ENCODE measurements at places on chromosomes 2 and 18.

DNA sequence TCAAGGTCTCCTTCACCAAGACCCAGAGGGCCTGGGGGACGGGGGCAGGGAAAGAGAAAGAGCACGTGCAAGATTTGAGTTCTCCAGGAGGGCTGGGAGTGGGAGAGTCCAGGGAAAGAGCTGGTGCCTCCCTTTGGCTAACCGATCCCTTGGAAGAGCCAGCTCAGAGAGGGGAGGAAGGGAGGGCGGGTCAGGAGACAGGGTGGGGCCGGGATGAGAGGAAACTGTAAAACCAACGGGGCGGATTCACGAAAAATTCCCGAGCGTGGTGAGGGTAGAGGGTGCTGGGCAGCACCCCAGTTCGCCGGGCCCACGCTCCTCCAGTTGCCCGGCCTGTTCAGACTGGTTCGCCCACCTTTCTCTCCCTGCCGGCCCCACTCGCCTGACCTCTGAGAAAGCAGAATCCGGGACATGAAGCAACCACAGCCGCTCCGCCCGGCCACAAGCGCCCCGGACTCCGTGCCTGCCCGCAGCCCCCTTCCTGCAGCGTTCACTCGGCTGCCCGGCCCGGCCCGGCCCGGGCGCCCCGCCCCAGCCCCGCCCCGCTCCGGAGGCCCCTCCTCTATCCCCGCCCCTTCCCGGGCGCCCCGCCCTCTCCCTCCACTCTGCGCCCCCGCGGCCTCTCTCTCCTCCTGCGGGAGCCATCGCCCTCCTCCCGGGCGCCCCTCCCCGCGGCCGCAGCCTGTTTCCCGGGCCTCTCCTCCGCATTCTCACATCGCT, 230.9 kb upstream of the SMAD2 start:
- DNase-seq, result peak; percentile 47

GRCh38 chr2:68491582-68491981, 24.2 kb downstream of the APLF start:
- DNase-seq, result no peak

DNA sequence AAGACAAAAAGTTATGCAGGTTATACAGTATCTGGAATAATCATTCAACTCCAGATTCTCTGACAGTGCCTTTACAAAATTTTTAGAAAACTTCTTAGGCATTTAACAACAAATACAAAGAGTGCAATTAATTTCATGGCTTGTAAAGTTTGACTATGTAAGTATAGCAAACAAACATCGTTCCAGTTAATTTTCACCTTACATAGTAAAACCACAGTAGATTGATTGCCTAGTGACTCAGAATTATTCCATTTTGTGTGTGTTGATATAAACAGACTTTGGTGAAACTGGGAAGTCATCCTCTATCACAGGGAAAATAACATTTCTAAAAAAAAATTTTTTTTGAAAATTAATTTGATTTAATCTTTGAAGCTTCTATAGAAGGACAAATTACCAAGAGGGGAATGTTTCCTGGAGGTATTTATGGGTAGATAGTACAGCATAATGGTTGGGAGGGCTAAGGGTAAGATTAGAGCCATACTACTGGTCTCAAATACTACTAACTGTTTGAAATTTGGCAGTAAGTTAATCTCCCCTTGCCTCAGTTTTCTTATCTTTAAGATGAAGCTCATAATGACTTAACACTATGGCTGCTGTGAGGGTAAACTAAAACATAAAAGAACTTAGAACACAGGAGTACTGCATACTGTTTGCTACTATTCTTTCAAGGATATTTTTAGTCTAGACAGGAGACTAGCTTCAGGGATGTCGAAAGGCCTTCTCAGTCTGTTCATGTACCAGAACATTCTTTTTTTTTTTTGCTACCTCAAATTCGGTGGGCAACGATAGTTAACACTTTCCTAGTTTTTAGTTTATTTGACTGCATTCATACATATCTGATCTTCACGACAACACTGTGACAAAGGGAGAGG, 19.6 kb downstream of the NDUFAF7 start:
- no peak for DNase-seq

GRCh38 chr2:165060411-165060810, 105.1 kb upstream of the SLC38A11 start:
- DNase-seq, result no peak

DNA sequence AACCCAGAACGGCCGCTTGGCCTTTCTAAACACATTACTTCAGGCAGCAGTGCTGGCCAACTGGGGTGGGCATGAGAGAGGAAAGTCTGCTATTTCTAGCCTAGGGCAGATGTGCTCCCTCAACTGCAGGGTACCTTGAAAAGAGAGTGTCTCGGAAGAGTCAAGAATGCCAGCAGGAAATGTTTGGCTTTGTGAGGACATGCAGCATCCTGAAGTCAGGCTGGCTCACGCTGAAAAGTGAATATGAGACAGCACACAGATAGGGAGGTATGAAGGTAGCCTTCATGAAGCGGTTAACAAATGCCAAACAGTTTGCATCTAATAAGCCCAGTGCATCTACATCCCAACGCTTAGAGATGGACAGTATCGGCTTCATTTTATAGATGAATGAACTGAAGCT, 65.0 kb upstream of the NCKAP5 start:
- no peak for DNase-seq

All from AG10803 (cell line).